ENCODE measurements at places on chromosomes 1 and 21. TPM values are rescaled to one million over a fixed set of nuclear protein-coding genes. Genes with fewer than 3 reads are reported as not detected.

DNA sequence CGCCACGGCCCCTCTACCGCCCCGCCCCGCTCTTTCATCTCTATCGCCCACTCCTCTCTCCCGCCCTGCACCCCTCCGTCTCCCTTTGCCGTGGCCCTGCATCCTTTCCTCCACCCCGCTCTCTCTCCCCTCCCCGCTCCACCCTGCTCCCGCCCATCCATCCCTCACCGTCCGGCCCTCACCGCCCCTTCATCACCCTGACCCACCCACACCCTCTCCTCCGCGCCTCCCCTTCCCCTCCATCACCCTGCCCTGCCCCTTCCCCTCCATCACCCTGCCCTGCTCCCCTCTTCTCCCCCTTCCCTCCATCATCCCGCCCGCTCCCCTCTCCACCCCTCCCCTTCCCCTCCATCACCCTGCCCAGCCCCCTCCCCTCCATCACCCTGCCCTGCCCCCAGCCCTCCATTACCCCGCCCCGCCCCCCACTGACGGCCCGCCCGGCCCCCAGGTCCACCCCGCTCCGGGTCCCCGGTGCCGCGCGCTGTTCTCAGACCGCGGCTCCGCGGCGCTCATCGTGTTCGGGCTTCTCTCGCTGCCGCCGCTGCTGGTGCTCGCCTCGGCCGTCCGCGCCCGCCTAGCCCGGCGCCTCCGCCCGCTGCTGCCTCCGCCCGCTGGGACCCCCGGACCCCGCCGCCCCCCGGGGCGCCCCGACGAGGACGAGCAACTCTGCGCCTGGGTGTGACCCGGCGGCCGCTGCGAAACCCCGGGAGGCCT, 6.2 kb upstream of the ANKRD65 start:
- peak; percentile 29 for ATAC-seq

- no peak for ATAC-seq
Observed at GRCh38 chr1:18058206-18058921, 49.2 kb upstream of the IGSF21 start.

DNA sequence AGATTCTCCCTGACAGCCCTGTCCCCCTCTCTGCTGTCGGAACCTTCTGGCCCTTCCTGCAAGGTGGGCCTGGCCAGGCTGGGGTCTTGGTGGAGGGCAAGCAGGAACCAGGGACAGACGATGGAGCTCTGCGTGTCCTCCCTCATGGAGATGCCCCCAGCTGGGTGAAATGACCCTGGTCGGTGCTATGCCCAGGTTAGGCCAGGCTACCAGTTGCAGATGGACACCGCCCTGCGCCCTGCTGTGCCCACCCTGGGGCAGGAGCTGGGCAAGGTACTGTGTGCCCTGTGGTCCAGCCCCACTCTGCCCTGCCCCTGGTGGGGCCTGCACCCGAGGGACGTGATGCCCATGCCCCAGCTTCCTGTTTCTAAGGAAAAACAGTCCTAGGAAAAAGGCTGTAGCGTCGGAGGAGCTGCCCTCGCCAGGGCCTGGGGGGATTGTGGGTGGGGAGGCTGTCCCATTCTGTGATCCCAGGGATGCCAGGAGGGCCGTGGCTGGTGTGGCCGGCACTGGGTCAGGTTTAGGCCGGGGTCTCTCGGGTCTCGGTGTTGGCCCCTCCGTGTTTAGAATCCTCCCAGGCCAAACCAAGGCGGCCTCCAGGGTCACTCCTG, 77.6 kb downstream of the MORN1 start:
- ATAC-seq = no peak

DNA sequence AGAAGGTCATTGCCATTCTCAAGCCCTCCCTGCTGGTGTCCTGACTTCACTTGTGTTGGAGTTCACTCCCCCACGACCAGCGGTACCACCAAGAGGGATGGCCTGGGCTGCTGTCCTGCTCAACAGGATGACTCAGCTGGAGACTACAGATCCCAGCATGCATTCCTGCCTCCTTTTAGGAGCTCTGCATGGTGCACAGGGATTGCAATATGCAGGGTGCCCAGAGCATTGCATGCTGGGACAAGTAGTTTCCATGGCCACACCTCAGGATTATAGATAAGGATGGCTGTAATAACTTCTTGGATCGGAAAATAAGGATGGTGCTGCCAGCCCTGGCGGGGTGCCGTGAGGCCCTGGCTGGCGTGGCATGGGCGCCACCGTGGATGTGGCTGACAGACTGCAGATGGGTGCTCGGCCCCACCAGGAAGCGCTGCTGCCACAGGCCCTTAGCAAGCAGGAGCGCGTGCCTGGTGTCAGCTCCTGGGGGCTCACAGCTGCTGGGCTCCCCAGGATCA, 150.0 kb downstream of the CASZ1 start:
- ATAC-seq = no peak

DNA sequence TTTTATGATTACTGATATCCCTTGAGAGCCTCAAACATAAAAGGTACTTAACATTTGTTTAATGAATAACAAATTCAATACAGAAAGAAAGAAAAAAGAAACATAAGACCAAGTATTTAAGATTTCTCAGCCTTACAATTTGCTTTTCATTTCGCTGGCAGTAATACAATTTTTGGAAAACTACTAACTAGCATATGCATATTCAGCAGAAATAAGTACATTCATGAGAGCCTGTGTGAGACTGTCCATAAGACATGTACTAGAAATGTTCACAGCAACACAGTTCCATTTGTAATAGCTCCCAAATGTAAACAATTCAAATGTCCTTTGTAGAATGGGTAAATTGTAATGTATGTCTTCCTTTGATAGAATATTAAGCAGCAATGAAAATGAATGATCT, 119.2 kb downstream of the PTPN14 start:
- ATAC-seq = no peak

DNA sequence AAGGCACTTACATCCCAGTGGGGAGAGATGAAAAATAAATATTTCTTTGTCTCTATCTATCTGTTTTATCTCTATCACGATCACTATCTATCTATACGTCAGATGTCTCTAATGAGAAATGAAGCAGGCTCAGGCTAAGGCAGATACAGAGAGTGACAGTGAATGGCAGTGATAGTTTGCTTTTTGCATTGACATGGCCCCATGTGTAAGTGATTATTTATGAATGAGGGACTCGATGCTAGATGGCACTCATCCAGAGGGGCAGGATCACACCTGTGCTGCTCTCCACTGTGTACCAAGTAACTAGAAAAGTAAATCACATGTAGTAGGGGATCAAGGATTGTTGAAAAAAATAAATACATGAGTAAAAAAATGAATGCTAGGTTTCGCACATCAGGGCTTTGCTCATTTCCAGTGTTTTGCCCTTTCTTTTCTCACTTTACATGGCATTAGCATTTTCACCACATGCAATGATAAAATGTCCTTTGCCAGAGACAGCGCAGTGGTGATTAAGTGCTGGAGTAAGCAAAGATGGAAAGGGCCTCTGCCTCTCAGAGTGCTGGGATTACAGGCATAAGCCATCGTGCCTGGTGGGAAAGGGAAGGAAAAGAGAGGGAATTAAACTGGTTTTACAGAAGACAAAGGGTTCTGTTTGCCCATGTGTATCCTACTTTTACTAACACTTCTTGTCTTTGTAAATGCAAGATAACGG, 16.5 kb downstream of the TBX19 start:
- ATAC-seq = no peak

- ATAC-seq = no peak
Observed at GRCh38 chr1:94160811-94161210, 39.9 kb upstream of the ABCA4 start.

- no peak for ATAC-seq
Observed at GRCh38 chr1:10052347-10052746, 19.6 kb downstream of the UBE4B start.

DNA sequence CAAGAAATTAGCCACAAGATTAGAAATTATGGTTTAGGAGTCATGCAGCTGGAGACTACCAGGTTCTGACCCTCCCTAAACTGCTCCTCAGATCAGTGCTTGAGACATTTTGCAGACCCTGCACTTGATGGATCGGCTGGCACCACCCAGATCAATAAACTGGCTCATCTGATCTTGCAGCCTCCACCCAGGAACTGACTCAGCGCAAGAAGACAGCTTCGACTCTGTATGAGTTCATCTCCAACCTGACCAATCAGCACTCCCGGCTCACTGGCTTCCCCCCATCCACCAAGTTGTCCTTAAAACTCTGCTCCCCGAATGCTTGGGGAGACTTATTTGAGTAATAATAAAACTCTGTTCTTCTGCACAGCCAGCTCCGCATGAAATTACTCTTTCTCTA, 40.0 kb downstream of the L1TD1 start:
- no peak for ATAC-seq

The WNT2B gene
- 0.48 TPM for total RNA-seq

DNA sequence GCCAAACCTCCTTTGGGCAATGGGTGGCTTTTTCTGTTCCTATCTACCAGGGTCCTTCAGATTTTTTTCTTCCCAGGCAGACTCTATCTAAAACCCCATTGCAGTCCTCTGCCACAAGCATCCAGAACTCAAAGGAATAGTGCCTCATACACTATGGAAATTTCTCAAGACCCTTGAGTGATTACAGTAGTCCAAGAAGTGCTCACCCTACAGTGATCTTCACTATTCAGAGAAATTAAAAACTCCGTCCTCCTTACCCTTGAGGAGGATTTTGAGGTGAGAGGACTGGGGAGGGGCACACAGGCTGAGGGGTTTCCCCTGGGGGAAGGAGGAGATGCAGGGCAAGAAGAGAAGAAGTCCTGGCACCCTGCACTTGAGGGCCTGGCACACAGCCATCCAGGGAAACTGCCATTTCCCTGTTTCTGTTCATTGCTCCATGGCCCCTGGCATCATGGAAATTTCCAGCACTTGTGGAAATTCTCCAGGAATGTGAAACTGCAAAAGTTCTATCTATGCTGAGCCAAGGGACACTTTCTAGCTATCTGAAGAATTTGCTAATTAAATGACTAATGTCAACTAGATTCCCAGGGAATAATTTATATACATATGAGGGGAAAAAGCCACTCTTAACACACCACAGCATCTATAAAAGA, 102.5 kb upstream of the ATP1B1 start:
- ATAC-seq = no peak

GRCh38 chr1:185215911-185216310, 58.9 kb downstream of the SWT1 start:
- ATAC-seq = no peak

- no peak for ATAC-seq
Observed at GRCh38 chr21:25708467-25709065, 26.1 kb downstream of the ATP5PF start.

- ATAC-seq = no peak
Observed at GRCh38 chr1:10624256-10625050, 149.7 kb downstream of the PEX14 start.

The LCE1D gene
- total RNA-seq = not detected

GRCh38 chr1:150973836-150974579, 627 bp downstream of the CERS2 start:
- peak; percentile 43 for ATAC-seq

The MAN1C1 gene
- 6.2 TPM for total RNA-seq

- no peak for ATAC-seq
Observed at GRCh38 chr1:95770581-95770980, 536.6 kb downstream of the RWDD3 start.

The DCDC2B gene
- 0.28 TPM for total RNA-seq

The SPATA1 gene
- 1.7 TPM for total RNA-seq

DNA sequence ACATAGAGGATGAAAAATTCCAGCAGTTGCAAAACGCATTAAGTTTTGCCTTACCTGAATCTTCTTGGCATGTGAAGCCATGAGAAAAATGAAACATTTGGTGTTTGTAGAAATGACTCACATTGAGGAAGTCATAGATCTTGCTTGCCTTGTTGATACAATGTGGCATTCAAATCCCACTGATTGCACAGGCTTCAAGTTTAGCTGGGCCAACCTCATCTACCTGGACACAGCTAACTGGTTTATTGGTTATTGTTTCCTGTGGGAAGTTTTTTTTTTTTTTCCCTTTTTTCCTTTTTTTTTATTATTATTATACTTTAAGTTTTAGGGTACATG, 168.9 kb upstream of the C21orf91 start:
- no peak for ATAC-seq

- ATAC-seq = no peak
Observed at GRCh38 chr21:18622383-18622782, 218.8 kb upstream of the TMPRSS15 start.

The SNRPE gene
- total RNA-seq = 168 TPM

GRCh38 chr1:183882335-183883167, 77.6 kb downstream of the RGL1 start:
- no peak for ATAC-seq

GRCh38 chr1:158793604-158794003, 12.6 kb upstream of the OR6N2 start:
- ATAC-seq = peak; percentile 50

- no peak for ATAC-seq
Observed at GRCh38 chr1:183548116-183548515, 42.1 kb downstream of the NCF2 start.

DNA sequence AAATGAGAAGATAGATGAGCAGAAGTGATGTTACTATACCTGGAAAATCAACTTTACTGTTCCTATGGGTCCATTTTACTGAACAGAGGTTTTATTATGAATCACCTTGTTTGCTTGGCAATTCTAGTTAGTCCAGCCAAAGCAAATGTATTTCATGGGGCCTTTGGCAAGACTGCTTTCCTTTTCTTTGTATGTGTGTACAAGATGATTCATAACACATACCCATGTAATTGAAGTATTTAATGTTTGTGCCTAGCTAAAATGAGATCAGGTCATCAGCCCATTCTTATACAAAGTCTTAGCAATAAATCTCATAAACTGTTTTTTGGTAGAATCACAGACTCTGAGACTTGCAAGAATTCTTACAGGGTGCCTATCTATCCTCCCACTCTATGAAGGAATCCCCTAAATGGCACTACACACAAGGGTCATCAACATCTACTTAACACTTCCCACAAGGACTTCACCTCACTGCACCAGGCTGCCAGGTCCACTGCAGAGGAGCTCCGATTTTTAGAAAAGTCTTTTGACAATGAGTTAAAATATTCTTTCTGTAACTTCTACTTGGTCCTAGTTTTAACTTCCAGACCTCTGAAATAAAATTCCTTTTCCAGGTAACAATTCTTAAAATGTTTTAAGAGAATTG, 58.5 kb downstream of the LPAR3 start:
- peak; percentile 26 for ATAC-seq

GRCh38 chr1:161119092-161119903, 1.4 kb downstream of the NIT1 start:
- ATAC-seq = peak; percentile 64

The HTR6 gene
- 0.13 TPM for total RNA-seq

GRCh38 chr1:6961905-6962477, 176.7 kb downstream of the CAMTA1 start:
- peak; percentile 45 for ATAC-seq

DNA sequence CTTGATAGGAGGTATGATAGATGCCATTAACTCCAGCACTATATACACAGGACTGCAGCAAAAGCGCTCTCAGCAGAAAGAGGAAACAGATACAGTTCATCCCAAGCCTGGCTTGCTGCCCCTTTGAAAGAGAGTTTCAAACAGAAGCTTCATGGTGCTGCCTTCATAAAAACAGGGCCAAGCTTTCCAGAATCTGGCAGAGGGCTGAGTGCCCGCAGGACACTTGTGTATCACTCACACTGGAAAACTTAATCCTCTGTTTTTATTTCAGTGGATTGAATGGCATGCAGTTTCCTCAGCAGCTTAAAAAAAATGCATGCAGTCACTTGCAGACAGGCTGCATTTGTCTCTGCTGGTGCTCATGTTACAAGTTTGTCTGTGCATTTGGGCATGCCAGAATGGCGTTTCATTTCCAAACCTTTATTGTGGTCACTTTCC, 40.4 kb downstream of the KCNJ15 start:
- ATAC-seq = no peak

The KDF1 gene
- total RNA-seq = not detected

The NEXN gene
- total RNA-seq = 0.24 TPM

GRCh38 chr21:46111193-46111571, 13.3 kb downstream of the COL6A2 start:
- ATAC-seq = no peak

The OR2T2 gene
- total RNA-seq = not detected

GRCh38 chr1:6065093-6065858, 19.6 kb downstream of the KCNAB2 start:
- ATAC-seq = no peak
